ENCODE measurements at places on chromosomes 3 and 15.

DNA sequence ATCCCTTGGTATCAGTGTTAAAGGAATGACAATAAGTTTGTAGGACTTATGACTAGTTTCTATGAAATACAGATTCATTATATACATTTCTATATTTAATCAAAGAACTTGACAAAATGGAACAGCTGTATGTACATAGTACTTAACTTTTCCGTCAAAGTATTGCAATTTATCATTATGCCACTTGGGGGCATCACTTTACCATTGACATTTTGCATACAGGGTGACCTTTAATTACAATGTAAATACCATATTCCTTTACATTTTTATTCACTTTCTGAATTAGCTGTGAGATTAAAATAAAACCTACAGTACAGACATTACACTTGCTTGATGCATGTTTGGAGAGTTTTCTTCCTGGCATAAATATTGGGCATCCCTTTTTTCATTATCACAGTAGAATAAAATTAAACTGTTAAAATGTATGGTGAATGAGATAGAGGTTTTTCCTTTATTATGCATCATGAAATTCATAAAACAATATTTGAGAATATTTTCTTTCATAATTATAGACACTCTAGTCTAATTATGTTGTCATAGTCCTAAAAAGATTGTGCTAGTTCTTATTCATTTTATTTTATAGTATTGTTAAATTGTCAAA lies 6.9 kb downstream of the NEK11 start:
- no peak for DNase-seq

DNA sequence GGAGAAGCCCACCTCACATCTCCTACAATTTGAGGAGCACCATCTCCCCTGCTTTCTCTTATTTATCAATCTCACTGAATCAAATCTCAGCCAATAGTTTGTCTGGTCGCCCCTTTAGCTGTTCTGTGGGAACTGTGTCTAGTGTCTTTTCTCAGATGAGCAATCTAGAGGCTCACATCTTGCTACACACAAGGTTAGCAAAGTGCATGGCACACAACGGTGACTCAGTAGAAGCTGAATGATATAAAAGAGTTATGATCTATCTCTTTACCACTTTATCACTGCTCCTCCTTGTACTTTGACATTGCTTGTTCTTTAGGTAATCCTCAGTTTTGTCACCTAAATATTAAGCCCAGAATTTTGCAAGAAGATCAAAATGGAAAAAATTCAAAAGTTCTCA lies 16.8 kb upstream of the COLQ start:
- no peak for DNase-seq

- peak; percentile 95 for DNase-seq
Observed at GRCh38 chr15:31434588-31435260, 108.1 kb downstream of the KLF13 start.

DNA sequence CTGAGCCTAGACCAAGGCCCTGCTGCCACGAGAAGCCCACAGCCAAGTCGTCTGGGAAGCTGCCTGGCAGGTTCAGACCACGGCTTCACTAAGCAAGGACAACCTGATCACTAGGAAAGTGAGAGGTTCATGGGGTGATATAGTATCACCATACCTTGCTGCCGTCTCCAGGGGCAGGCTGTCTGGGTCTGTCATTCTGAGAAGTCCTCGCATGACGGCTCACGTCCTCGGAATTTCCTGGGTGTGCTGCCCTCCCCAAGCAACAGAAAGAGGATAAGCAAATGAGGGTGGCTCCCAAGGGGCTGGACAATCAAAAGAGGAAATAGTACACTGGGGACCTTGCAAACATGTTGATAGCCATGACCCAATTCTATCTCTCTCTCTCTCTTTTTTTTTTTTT lies 207.4 kb upstream of the IGF1R start:
- DNase-seq, result no peak

GRCh38 chr3:160643994-160644393 lies 33.0 kb upstream of the ARL14 start:
- no peak for DNase-seq

GRCh38 chr15:71730277-71731144 lies 79.8 kb upstream of the NR2E3 start:
- peak; percentile 7 for DNase-seq

DNA sequence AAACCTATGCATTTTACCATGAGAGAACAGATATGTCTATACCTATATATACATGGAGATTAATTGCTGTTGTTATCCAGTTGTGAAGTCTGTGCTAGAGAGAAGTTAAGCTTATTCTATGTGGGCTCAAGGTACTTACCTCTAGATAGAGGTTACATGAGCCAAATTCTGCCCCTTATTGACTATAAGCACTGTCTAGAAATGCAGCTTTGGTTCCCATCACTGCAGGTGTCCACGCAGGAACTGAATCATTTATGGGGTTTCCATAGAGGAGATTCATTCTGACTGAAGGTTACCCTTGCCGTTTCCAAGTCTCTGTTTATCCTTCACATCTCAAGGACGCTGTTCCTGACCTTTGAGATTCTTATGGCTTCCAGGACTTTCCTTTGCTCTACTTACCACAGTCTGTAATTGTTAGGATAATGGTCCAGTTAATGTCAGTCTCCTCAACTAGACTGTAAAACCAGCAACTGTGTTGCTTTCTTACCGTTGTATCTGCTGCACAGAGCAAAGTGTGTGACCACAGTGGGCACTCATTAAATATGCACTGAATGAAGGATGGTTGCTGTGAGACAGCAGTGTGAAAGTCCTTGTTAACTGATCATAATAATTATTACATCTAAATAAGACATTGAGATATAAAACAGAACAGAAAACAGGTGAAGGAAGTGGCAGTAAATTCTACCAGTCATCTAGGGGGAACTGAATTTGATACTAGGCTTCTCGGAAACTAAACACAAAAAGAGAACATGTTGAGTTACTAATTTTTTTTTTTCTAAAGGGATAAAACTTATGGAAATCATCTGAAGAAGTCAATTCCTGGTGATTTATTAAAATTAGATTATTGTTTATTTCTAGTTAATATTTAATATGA lies 44.0 kb upstream of the BCL6 start:
- DNase-seq, result no peak

DNA sequence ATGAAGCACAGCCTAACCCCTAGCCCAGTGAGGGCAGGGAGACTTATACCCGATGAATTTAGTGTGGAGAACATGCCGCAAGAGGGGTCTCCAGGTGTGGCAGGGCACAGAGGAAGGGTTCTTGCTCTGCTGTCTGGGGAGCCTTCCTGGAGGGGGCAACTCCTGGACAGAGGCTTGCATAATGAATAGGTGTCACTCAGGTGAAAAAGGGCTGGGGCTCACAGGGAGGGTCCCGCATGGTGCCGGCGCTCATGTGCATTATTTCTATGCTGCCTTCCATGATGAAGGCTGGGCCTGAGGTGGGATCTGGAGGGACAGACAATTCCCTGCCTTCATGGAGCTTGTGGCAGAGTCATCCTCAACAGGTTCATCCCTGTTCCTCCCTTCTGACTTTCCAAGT lies 51.5 kb downstream of the ITGA11 start:
- no peak for DNase-seq
